ENCODE measurements at places on chromosomes 2 and 18. TPM values are rescaled to one million over a fixed set of nuclear protein-coding genes. Genes with fewer than 3 reads are reported as not detected.

DNA sequence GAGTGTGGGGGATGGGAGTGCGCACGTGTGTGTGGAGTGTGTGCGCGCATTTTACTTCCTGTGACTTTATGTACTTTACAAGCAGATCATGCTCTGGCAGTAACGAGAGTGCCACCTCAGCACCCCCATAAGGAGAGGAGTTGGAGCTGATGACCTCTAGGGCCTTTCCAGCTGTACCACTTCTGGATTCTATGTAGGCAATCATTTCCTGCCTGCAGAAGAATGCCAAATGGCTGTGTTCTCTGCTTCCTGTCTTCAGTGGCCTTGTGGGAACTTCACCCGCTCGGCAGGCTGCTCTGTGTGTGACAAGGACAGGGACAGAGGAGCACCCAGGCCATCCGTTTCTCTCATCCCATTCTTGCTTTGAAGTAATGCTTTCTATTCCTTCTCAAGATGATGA is 22.8 kb upstream of the ZNF385B start:
- DNase-seq = no peak

GRCh38 chr2:204691911-204692510 is 146.7 kb downstream of the PARD3B start:
- no peak for DNase-seq

RAD51AP2 gene
- not detected for total RNA-seq

- no peak for DNase-seq
These were observed 153.6 kb upstream of the CBLN2 start for GRCh38 chr18:72697706-72698105.

GRCh38 chr18:48634975-48635374 is 96.1 kb downstream of the CTIF start:
- DNase-seq = no peak

- no peak for DNase-seq
These were observed 117.6 kb downstream of the POLE4 start for GRCh38 chr2:75076088-75076487.

- DNase-seq = no peak
These were observed 274.0 kb downstream of the LNPK start for GRCh38 chr2:175728032-175728431.

DNA sequence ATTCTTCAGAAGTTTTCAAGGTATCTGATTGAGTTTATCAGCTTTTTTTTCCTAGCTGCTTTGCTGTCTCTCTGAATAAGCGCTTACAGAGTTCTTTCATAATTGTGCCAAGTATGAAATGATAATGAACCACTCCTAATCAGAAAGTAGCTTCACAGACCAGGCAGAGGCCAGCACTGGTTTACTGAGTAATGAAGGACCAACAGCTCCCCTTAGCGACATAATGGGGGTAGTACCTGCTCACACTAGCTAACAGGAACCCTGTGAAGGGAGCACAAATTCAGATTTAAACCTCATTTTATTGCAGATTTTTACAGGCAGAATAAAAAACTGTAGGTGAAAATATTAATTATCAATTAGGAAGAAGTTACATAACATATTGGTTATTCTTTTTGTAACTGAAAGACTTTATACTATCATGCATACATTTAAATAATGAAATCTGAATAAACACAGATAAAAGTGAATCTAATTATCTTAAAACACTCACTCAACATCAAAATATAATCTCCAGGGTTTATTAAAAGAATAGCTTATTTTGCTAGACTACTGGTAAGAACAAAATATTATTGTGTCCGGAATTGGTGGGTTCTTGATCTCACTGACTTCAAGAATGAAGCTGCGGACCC is 53.7 kb upstream of the LRRC30 start:
- DNase-seq = no peak

GRCh38 chr2:138034536-138034935 is 70.3 kb downstream of the HNMT start:
- DNase-seq = no peak
